ENCODE measurements at places on chromosomes 12 and 14.

- no peak for DNase-seq
Measured at GRCh38 chr14:61646366-61647116, 48.8 kb upstream of the HIF1A start.

DNA sequence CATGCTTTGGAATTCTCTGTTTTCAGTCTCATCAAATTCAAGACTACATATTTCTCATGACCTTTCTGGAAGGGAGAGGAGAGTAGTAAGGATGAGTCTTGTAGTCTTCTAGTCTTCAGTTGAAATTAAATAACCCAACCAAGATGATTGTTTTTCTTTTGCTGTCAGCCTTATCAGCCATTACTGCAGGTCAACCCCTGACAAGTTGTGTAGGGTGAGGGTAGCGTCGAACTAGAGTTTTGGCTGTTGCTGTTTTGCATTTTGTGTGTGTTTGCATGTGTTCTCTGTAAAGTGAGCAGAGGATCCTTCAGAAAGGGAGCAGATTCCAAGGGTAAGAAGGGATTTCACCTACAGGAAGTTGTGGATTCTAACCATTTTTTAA, 28.4 kb downstream of the DIP2B start:
- DNase-seq = no peak

DNA sequence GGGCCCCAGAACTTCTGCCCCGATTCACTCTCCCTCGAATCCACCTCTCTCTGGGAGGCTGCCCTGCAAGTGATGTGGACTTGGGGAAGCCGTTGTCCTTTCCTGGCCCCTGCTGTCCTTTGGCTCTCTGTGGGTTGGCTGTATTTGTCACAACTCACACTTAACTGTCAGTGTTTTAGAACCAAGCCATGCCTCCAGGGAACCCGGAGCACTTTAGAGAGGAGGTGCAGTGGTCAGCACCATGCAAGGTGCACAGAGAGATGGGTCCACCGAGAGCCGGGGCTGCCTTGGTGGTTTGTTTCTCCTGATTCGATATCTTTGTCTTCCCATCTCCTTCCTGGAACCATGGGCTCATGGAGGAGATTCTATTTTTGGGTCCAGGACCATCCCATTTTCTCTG, 129.5 kb upstream of the RTL1 start:
- DNase-seq = no peak

DNA sequence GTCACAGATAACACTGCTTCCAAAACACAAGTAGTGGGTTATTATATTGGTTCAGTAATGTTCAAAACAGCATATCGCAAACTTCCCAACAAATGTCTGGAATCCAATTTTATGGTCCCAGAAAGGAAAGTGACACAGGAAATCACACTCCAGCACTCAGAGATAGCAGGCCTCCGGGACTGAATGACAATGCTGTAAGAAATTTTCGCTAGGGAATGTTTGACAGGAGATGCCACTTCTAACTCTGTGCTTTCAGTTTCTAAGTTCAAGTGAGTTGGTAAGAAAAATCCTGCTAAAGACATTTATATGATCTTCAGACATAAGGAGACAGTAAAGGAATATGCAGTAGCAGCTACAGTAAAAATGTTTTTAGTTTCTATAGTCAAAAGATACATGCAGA, 93.2 kb downstream of the SLC2A13 start:
- DNase-seq = no peak

DNA sequence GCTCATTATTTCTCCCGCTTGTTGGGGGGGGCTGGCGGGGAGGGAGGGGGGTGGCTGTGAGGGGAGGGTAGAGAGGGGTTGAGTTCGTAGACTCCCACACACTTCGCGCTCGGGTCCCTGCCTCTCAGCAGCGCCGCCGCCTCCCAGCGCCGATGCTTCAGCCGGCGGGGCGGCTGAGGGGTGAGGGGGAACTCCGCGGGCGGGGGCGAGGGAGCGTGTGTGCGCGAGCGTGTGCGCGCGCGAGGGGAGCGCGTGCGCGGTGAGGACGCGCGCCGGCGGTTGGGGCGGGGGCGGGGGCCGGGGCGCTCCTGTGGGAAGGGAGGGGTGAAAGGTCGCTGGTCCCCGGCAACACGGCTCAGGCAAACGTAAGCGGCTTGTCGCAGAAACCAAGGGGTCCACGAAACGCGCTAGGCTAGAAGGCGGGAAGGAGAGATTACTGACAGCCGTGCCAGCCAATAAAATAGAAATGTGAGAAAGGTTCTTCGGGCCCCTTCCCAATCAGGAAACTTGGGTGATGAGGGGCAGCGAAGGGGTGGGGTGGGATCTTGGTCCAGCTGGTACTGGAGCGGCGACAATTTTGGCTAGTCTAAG, 343 bp upstream of the NOVA1 start:
- DNase-seq = peak; percentile 91

- DNase-seq = no peak
Measured at GRCh38 chr12:114689075-114689994, 5.4 kb upstream of the TBX3 start.

GRCh38 chr12:44029194-44029593, 193.3 kb downstream of the TMEM117 start:
- no peak for DNase-seq

DNA sequence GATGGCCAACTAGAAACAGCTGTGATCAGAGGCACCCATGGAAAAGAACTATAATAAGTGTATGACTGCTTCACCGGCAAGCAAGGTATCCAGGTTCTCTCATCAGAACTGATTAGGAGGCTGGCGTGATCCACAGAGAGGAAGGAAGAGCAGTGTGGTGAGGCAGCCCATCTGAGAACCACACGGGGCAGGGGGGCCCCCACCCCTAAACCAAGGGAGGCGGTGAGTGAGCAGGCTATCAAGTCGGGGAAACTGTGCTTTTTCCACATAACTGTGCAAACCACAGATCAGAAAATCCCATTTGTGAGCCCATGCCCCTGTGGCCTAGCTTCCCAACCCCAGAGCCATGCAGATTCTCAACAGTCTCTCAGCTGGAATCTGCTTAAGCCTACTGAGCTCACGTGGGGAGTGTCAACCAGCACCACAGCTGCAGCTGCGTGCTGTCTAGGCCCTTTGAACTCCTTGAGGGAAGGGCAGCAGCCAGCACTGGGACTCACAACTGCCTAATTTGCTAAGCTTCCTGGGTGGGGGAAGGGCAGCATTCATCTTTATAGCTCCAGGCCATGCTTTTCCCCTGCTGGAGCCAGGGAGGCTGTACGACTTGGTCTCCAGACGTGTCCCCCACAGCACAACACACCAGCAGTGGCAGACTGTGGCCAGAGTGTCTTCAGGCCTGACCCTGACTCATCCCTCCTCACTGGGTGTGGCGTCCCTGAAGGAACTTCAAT, 444.4 kb upstream of the ATP2B1 start:
- no peak for DNase-seq

DNA sequence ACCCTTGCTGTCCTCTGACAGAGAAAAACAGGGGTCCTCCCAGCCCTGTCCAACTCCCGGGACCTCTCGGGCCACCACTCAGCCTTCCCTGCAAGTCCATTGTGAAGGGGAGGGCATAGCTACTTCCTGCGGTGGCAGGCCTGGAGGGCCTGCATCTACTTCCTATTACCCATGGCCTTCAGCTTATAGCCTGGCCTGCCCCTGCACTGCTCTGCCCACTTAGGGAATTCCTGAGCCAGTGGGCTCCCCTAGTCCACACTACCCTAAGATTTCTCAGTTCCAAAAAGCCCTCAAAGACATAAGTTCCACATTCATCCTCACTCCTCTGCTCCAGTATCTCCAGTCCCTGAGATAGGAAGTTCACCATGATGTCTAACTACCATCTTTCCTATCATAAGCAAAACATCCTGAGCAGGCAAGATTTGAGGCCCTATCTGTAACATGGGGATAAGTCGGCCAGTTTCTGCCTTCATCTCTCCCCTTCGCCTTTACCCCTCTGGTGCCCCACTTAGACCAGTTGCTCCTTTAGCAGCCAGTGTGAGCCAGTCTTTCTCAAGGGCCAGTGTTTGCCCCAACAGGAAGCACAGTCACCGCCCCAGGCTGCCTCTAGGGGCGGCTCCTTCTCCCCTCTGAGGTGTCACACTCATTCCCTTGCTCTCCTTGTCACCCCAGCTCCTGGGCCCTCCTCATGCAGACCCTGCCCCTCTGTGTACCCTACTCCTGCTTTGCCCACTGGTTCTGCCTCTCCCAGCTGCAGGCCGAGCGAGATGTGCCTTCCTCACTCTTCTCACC, 10.9 kb downstream of the HDAC7 start:
- no peak for DNase-seq

GRCh38 chr12:80791863-80792262, 75.2 kb downstream of the MYF5 start:
- DNase-seq = no peak

Measured in iPS DF 6.9 (cell line).